ENCODE measurements at places on chromosomes 7 and 10.
A peak's percentile ranks its signal among the peaks of the same experiment; 100 is the strongest.

DNA sequence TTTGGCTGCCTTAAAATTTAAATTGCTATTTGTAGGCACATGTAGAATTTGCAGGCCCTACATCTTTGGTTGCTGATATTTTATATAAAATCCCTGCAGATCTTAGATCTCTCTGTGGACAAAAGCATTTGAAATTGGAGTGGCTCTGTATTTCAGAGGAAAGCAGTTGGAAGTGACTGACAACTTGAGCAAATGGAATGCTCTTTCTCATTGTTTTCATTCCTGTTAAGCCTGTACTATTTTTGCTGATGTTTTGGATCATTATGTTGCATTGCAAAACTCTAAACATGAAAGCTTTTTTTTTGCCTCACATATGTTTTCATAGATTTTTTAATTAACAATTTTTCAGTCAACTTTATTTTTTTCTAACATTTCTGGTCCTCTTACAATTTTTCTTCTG is 251.2 kb upstream of the MDFIC start:
- no peak for DNase-seq

GRCh38 chr7:101861218-101861775 is 43.9 kb downstream of the CUX1 start:
- DNase-seq: no peak

- no peak for DNase-seq
These were observed 58.1 kb downstream of the PRTFDC1 start for GRCh38 chr10:24894309-24894708.

DNA sequence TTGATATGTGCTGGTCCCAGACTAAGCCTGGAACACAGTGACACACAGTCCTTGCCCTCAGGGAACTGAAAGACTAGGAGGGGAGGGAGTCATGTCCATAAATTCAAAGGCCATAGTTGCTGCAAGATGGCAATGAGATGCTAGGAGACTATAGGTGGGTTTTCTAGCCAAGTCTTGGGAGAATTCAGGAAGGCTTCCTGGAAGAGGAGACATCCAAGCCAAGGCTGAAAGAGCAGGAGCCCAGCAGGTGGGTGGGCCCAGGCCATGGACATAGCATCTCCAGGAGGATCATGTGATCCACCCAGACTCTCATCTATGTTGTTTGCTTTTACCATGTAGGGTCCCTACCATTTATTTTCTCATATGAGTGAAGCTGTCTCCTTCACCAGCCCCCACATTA is 335.1 kb downstream of the DPP6 start:
- no peak for DNase-seq

GRCh38 chr7:55133630-55134358 is 115.0 kb downstream of the EGFR start:
- no peak for DNase-seq

DNA sequence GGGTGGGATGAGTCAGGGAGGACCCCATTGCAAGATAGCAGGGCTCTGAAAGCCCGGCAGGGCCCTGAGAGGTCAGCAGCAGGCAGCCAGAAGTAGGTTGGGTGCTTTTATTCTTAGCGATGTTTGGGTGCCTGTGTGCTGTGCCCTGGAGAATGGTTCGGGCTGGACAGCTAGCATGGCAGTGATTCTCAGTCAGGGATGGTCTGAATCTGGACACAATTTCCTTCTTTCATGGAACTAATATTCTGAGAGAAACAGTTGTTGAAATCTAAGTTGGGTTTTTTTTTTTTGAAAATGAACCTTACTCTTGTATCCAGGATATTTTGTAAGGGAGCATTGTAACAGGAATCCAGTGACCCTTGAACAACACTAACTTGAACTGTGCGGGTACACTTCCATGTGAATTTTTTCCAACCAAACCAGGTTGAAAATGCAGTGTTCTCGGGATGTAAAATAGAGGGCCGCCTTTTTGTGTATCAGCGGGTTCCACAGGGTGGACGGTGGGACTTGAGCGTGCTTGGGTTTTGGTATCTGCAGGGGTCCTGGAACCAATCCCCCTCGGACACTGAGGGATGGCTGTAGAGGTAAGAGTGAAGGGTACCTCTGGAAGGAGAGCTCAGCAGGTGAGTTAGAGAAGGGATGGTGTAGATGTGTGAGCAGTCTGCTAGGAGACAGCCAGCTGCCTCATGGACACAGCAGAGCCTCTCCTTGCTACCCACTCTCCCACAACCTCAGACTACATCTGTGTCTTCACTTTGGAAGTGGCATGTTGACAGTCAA is 12.5 kb downstream of the CCNY start:
- DNase-seq: no peak

- no peak for DNase-seq
These were observed 187.6 kb upstream of the ITGB1 start for GRCh38 chr10:33145451-33146188.

DNA sequence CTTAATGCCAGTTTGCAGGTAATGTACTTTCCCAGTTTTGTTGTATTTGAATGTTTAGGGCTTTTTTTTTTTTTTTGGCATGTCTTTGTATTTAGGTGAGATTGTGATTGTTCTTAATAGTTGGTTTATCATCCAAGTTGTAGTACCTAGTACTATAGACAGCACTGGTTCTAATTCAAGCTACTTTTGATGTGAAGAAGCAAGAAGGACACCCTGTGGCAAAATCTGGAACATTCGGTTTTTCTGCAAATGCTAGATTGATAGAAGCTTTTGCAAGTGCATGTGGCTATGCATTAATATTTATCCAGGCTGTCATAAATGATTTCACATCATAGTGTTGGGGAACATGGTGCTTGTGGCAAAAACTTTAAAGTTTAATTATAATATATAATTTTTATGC is 248.9 kb downstream of the FOXP2 start:
- DNase-seq: no peak

GRCh38 chr10:58909881-58910280 is 266.6 kb upstream of the PHYHIPL start:
- no peak for DNase-seq

DNA sequence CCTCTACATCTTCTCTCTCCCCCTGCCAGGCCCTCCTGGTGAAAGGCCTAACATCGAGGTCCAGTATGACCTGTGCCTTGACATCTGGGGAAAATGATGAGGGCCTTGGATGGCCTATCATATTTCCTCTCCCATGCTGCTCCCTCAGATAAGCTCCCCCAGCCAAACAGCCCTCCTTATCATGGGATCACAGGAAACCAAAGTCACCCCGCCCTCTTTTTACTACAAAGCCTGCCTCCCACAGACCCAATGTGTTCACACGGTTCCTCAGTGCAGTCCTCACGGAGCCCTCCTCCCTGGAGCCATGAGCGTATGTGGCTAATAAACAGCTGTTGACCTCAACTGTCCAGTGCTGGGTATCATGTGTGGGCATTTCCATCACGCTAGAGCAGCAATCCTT is 32.0 kb downstream of the C10orf90 start:
- no peak for DNase-seq

GRCh38 chr7:33072471-33072870 is 9.9 kb upstream of the NT5C3A start:
- no peak for DNase-seq

DNA sequence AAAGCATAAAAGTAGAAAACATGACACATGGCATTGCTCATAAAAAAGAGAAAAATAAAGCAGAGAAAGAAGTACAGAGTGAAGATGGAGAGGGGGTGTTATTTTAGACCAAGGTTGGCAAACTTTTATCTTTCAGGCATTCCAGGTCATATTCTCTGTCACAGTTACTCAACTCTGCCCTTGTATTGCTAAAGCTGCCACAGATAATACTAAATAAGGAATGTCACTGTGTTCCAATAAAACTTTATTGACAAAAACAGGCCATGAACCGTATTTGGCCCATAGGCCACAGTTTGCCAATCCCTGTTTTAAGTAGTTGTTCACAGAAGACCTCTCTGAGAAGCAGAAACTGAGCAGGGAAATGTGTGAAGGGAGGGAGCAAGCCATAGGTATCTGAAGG is 167.4 kb downstream of the GLI3 start:
- DNase-seq: no peak

DNA sequence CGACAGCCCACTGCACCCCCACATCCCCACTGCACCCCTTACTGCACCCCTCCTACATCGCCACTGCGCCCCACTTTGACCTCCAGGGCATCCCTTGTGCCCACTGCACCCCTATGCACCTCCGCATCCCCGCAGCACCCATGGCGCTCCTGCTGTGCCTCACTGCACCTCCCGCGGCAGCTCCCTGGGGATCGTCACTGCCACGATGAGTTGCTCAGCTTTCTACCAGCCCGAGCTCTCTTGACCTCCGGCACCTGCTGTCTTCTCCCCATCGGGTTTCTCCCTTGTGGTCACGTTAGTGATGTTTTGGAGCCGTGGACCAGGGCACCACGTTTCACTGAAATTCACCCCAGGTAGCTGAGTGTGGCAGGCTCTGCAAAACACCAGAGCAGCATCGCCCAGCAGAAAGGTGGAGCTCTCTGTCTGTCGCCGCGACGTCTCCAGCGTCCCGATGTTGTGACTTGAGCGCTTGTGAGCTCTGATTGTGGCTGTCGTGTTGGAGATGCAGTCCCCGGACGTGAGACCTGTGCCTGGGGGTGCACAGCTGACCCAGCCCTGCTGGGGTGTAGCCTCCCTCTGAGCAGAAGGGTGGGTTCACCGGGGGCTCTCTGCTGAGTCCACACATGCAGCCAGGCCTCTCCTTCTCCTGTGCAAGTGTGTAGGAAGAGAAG is 147.7 kb downstream of the DNAJB6 start:
- no peak for DNase-seq

- DNase-seq: no peak
These were observed 469.8 kb downstream of the GLRX3 start for GRCh38 chr10:130606001-130606405.

- DNase-seq: no peak
These were observed 216.7 kb downstream of the FOXP2 start for GRCh38 chr7:114631249-114631822.

DNA sequence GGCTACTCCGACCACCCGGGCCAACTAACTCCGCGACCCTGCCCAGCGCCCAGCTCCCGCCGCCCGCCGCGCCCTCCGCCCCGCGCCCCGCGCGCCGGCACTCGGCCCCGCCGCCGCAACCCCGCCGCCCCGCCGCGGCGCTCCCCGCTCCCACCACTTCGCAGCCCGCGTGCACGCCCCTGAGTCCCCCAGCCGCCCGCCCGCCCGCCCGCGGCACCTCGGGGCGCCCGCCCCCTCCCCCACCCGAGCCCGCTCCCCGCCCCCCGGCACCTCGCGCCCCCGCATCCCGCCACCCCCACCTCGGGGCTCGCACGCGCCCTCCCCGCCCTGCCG is 598 bp downstream of the JAZF1 start:
- DNase-seq: no peak

- DNase-seq: no peak
These were observed 24.7 kb upstream of the HSPA12A start for GRCh38 chr10:116766837-116767634.

DNA sequence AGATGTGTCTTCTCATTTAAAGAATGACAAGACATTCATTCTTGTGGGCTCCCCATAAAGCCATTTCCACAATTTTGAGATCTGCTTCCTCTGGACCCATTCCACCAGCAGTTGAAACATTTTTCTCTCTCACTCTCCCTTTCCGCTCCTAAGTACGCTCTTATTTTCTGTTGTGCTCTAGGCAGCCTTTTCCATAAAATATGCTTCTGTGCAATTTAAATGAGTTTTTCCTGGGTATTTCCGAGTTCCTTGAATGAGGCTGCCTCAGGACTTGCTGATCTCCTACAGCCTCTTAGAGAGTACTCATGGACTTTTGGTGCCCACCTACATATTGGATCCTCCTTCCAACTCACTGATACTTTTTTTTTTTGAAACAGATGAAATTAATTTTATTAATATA is 23.6 kb upstream of the AKR1D1 start:
- no peak for DNase-seq

DNA sequence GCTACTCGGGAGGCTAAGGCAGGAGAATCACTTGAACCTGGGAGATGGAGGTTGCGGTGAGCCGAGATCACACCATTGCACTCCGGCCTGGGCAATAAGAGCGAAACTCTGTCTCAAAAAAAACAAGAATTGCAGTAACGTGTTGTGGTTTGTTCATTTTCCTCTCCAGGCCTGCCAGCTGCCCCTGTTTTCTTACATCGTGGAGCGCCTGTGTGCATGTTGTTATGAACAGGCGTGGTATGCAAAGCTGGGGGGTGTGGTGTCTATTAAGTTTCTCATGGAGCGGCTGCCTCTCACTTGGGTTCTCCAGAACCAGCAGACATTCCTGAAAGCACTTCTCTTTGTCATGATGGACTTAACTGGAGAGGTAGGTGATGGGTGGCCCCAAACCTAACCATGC is 52.1 kb downstream of the TRRAP start:
- no peak for DNase-seq

DNA sequence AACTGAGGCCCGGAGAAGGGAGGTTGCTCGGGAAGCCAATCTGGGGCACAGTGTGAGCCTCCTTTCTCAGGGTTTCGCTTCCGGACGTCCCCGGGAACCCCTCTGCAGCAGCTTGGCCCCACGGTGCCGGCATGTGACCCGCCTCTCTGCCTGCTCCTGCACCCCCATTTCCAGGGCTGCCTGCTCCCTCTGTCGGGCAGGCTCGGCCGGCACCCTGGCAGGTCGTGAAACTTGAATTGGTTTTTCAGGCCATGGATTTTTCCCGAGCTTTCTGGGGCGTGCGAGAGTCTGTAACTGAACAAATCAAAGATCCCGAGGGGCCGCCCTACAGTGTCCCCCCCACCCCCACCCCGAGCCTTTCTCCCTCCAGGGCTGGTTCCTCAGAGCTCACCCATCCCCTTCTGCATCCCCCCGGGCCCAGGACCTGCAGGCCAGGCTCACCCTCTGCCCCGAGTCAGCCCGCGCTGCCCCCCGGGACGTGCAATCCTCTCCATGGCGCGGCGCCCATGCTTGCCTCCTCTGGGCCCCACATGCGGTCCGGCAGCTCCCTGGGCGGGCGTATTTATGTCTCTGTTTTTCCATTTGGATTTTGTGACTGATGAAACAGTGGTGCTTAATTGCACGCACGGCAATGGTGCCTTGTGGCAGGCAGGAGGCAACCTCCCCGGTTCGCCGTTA is 58.1 kb downstream of the UNCX start:
- peak; percentile 13 for DNase-seq

GRCh38 chr10:68756766-68757165 is 35.7 kb downstream of the CCAR1 start:
- no peak for DNase-seq

GRCh38 chr10:62652564-62652963 is 152.0 kb upstream of the ADO start:
- no peak for DNase-seq

GRCh38 chr10:361203-362081 is 226.2 kb downstream of the ZMYND11 start:
- no peak for DNase-seq

DNA sequence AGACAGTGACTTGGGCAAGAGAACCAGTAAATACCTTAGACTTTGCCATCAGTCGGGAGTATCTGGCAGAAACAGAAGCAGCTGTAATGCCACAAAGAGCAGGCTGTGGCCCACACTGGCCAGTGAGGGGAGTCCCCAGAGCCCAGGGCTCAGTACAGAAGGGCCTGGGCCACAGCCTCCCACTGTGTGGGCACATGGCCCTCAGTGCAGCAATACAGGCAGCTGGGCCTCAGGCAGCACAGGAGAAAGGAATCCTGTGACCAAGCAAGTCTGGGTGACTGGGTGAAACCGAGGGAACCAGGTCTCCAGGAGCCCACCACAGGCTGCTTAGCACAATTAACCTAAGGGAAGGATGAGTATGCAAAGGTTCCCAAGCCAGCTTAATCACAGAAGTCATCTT is 14.0 kb downstream of the WDR91 start:
- DNase-seq: no peak

GRCh38 chr7:50347693-50348092 is 43.2 kb downstream of the IKZF1 start:
- DNase-seq: peak; percentile 69

Data from activated CD4-positive, alpha-beta T cell treated with anti-CD3 and anti-CD28 coated beads for 48 hours (primary cell).